NCI-H2029 treated with DMSO at 0.1 percent for 48 hours (cell line): ENCODE measurements at places on chromosomes 16 and 17.

DNA sequence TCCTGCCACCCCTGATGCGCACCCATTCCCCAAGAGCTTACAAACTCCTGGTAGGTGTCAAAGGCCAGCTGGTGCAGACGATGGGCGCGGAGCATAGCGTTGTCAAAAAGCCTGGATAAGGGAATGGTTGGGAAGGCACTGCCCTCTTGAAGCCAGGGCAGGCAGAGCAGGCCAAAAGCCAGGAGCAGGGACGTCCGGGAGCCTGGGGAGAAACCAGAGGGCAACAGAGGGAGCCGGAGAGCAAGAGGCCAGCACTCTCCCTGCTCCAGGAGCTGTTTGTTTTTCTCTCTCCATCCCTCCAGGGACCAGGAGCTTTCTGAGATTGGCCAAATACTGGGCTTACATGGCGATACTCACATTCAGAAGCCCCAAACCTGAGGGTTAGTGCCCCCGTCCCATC, 334 bp downstream of the GH1 start:
- DNase-seq = no peak

DNA sequence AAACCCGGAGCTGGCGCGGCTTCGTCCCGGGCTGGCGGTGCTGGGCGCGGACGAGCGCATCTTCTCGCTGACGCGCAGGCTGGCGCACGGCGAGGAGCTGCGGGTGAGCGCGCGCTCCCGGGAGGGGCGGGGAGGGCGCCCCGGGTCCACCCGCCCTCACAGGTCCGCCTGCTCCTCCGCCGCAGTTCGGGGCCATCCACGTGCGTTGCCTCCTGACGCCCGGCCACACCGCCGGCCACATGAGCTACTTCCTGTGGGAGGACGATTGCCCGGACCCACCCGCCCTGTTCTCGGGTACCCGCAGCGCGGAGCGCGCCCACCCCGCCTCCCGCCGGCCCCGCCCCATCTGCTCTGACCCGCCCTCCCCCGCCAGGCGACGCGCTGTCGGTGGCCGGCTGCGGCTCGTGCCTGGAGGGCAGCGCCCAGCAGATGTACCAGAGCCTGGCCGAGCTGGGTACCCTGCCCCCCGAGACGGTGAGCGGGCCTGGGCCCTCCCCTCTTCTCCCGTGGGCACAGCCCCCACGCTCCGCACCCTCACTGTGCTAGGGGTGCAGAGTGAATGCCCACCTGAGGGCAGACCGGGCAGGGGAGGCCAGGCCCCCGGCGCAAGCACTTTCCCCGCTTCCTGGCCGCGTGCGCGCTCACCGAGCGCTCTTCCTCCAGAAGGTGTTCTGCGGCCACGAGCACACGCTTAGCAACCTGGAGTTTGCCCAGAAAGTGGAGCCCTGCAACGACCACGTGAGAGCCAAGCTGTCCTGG, 1.4 kb downstream of the HAGHL start:
- DNase-seq = no peak

DNA sequence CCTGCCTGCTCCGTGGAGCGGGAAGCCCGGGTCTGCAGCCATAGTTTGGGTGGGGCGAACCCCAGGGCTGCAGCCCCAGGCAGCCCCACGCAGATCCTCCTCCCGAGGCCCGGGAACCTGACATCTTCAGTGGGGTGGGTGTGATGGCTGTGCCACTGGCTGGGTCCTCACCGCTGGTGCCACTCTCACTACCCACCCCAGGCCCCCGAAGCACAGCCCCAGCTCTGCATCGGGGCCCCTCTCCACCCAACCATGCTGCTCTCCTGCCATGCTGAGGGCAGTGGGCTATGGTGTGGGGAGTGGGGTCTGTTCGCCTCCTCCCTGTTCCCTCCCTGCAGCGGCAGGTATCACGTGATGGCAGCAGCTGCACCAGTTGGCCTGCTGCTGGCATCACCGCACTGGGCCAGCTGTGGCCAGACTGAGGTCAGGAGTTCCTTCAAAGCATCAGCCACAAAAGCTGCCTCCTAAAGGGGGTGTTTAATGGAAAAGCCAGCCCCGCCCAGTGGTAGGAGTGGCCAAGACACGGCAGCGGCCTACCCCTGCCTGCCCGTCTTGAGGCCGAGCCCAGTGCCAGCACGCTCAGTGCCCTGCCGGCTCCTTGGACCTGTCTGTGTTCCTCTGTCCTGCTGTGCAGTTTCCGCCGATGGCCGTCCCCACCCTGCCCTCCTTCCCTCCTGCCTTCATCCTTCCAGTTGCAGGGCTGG, 10.8 kb downstream of the KCTD5 start:
- DNase-seq = no peak

GRCh38 chr17:45264430-45264829, 2.5 kb upstream of the SPATA32 start:
- DNase-seq = no peak

DNA sequence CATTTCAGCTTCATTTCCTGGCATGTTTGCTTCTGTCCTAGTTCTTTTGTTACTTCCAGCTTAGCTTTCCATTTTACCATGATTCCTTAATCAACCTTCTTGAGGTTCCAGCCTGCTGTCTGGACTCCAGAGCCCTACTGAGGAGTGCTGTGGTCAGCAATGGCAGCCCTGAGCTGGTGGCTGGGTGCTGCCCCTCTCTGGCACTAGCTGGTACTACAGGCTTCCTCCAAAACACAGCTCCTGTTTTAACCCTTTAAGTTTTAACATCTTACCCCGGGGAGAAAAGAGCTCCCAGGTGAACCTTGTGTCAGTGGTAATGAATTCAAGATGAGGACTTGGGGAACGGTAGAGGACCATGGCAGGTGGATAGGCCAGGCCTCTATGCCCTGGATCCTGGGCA, 395.5 kb downstream of the TMEM114 start:
- DNase-seq = no peak

DNA sequence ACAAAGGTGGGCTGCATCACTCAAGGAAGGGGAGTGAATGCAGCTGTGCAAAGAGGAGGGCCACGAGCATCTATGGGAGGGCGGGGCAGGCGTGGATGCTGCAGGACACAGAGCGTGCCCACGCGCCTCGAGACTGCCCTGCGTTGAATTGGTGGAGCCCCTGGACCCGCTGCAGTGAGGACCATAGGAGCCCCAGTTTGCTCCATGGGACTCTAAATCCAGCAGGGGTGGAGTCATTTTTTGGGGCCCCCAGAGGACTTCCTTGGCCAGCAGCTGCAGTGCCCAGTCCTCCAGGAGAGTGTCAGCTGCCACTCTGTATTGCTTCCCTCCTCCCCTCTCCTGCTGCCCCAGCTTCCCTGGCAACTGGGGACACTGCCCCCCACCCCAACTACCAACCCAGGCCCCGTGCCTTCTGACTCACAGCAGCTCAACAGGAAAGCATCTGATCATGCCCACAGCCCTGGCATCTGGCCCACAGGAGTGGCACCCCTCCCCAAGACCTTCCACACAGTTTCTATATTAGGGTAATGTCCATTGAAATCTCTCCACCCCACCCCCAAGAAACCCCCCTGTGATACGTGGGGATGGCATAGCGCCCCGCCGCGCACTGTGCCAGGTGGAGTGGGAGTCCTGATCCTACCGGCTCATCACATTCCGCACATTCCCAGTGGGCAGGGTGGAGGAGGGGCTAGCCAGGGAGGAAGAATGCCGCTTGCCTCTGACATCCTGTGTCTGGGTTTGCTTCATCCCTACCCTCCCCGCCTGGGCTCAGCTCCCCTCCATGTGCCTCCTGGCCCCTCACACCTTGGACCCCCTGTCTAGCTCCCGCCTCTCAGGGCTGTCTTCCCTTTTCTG, 27.8 kb upstream of the ITGA3 start:
- DNase-seq = no peak

- DNase-seq = no peak
Observed at GRCh38 chr17:36616061-36617029, 15.0 kb downstream of the MRM1 start.

DNA sequence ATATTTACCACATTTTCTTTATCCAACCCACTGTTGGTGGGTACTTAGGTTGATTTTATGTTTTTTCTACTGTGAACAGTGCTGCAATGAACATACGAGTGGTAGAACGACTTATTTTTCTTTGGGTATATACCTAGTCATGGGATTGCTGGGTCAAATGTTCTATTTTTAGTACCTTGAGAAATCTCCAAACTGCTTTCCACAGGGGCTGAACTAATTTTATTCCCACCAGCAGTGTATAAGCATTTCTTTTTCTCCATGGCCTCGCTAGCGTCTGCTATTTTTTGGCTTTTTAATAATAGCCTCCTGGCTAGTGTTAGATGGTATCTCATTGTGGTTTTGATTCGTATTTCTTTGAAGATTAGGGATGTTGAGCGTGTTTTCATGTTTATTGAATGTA, 202.3 kb downstream of the LGALS9B start:
- DNase-seq = no peak

- no peak for DNase-seq
Observed at GRCh38 chr17:67187927-67188326, 57.1 kb downstream of the HELZ start.

GRCh38 chr16:6573577-6573976, 759.1 kb upstream of the RBFOX1 start:
- no peak for DNase-seq

- DNase-seq = no peak
Observed at GRCh38 chr17:83203472-83204221, 124.2 kb downstream of the METRNL start.

DNA sequence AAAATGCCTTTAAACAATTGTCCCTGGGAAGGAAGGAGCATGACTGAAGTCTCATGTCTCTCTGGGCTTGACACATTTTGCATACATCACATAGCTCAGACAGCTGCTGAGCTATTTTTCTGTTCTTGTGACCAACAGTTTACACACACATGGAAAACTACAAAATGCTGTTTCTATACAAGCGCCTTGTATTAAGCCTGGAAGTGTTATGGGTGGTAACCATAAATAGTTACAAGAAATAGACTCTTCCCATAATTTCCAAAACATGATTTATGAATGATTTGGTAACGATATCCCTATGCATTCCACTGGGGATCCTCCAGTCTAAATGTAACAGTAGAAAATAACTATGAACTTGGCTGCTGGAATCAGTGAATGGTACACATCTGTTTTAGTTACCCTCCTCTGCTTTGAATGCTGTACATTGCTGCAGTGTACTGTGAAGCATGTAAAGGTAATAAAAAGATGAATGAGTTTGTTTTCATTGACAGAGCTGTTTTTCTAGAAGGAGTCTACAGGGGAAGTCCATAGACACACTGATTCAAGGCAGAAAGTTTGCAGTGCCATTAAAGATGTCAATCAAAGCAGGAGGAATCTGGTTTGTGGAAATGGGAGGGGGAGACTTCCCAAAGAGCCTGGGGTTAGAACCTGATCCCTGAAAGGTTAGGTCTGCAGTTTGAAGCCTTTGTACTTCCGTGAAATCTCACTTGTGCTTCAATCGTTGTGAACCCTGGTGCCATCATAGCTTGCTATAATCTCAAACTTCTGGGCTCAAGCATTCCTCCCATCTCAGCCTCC, 5.0 kb downstream of the ACSF2 start:
- no peak for DNase-seq

DNA sequence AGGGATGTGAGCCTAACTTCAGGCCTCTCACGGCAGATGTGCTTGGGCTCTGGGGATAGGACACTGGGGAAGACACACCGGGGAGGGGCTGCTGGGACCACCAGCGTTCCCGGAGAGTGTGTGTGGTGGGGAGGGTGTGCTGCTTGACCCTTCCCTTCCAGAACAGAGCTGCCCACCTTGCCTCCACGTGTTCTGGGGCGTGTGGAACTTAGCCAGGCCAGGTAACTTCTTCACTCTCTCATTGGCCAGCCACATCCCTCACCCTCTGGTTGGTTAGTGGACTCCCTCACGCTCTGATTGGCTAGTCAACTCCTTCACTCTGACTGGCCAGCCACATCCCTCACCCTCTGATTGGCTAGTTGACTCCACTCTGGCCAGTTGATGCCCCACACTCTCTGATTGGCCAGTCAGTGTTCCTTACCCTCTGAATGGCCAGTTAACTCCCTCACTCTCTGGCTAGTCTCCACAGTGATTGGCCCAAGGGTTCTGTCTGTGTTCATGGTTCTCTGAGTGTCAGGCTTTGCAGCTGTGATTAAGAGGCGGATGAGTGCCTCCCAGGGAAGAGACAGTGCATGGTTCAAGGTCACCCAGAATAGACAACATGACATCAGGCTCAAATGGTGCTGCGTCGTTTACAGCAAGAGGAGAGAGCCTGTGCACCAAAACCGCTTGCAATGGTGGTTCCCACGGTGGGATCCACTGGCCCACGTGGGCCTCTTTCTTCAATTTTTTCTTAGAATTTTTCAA, 10.0 kb downstream of the TMEM235 start:
- no peak for DNase-seq

DNA sequence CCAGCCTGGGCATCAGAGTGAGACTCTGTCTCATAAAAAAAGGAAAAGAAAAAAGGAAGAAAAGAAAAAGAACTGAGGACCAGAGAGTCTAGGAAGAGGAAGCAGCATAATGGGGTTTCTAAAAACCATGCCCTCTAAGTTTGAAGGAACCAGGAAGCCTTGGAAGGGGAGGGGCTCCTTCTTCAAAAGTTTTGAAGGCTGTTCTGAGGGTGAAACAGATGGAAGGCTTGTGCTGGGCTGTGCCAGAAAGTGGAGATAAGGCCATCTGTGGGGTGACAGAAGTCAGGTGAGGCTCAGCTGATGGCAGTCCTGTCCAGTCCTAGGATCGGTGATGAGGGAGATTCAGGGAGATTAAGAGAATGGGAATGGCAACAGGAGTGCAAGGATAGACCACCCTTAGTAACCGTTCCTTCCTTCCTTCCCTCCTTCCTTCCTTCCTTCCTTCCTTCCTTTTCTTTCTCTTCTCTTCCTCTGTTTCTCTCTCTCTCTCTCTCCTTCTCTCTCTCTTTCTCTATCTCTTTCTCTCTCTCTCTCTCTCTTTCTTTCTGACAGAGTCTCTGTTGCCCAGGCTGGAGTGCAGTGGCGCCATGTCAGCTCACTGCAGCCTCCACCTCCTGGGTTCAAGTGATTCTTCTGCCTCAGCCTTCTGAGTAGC, 182.6 kb downstream of the NTN1 start:
- no peak for DNase-seq

GRCh38 chr16:77433146-77433545, 1.7 kb downstream of the ADAMTS18 start:
- DNase-seq = no peak
